ENCODE measurements at places on chromosomes 5 and 9.

DNA sequence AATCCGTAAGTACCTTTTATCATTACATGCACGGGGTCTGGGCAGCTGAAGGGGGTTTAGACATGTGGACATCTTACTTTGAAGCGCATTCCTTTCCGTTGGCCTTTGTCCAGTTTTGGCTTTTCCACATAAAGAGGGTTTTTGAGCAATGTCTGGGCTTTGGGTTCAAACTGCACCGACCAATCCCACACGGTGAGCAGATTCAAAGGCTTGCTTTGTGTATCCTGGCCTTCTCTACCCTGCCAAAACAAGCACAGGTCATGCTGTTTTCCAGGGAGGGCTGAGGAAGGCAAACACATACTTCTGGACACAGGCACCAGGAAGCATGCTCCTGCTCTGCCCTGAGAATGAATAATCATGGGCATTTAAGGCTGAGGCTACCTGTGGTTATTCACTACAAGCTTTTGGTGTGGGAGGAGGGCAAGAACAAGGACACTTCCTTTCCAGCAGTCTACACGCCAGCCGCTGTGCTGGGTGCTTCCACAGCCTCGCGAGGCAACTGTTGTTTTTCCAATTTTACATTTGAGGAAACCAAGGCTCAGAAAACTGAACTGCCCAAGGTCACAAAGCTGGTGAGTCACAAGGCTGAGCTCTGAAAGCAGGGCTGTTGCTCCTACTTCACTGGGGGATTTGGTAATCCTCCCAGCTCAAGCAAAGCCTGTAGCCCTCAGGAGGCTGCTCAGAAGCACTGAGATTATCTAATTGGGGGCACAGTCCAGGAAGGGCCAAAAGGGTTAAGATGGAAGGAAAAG, 59.8 kb upstream of the GOLPH3 start:
- no peak for DNase-seq

GRCh38 chr5:53337827-53338226, 142.6 kb upstream of the FST start:
- no peak for DNase-seq

DNA sequence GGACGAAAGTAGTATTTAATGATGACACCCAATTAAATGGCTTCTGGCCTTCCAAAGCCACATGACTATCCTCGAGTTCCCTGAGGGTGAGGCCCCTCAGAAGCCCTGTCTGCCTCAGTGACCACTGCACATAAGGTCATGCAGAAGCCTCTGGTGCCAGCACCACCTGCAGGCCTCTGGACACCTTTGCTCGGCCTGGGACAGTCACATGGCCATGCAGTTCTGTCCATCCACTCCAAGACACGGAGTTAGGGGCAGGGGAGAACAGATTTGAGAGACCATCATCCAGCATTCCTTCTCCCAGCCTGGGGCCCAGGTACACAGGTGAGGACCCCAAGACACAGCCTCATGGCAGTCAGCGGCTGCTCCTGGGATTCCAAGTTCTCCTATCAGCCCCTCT, 145.0 kb downstream of the ROR2 start:
- no peak for DNase-seq

DNA sequence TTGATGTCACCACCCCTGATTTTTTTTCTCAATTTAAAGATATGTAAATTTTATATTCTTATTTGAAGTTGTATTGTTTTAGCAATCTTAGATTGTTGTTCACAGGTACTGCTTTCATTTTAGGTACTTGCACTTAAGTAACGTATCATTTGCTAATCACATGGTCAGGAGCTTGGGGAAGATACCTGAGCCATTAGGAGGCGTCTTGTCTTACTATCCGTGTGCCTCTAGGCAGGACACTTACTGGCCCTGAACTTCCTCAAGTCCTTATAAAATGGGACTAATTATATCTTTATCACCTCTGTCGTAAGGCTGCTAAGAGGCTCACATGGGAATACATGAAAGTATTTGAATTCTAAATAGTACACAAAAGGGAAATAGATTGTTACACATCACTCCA, 18.5 kb downstream of the ZSWIM6 start:
- DNase-seq: no peak

DNA sequence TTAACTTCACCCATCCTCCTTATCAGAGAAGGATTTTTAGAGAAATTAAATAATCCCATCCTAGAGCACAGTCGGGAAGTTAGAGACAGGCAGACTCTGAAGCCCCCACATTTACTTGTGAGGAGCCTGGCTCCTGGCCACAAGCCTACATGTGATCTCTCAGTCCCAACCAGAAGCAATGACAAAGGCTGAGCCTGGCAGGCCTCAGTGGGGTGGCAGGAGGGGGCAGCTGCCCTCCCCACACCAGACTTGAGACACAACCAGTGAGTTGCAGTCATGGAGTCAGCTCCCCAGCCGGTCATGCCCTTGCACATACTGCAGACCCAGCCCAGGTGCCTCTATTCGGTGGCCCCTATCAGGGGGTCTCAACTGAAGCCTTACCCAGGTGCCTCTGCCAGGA, 11.0 kb downstream of the NAIF1 start:
- no peak for DNase-seq

GRCh38 chr5:154884424-154884823, 26.0 kb downstream of the CNOT8 start:
- DNase-seq: no peak

GRCh38 chr9:93962017-93962416, 6.9 kb upstream of the BARX1 start:
- DNase-seq: no peak

DNA sequence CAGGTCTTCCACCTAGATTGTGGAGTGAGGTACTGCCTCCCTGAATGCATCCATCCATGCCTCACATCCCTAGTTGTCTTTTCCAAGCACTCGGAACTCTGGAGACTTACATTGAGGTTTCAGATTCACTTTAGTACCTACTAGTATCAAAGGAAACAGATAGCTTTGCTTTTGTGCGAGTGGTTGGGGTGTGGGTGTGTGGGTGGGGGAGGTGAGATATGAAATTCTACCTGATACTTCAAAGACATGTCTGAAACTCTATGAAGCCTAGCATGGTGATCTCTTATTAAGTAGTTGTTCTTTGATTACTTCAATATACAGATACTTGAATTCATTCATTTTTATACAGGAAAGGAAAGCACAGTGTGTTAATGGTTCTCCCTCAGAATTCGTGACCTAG, 64.4 kb downstream of the MCCC2 start:
- DNase-seq: no peak

GRCh38 chr5:37121027-37121426, 128.1 kb downstream of the CPLANE1 start:
- DNase-seq: no peak

GRCh38 chr5:135149229-135149955, 115.4 kb upstream of the PITX1 start:
- DNase-seq: no peak

Measured in DMS79 treated with DMSO at 0.1 percent for 48 hours (cell line).